ENCODE measurements at places on chromosomes 1 and 21. TPM values are rescaled to one million over a fixed set of nuclear protein-coding genes. Genes with fewer than 3 reads are reported as not detected.
A peak's percentile ranks its signal among the peaks of the same experiment; 100 is the strongest.

DNA sequence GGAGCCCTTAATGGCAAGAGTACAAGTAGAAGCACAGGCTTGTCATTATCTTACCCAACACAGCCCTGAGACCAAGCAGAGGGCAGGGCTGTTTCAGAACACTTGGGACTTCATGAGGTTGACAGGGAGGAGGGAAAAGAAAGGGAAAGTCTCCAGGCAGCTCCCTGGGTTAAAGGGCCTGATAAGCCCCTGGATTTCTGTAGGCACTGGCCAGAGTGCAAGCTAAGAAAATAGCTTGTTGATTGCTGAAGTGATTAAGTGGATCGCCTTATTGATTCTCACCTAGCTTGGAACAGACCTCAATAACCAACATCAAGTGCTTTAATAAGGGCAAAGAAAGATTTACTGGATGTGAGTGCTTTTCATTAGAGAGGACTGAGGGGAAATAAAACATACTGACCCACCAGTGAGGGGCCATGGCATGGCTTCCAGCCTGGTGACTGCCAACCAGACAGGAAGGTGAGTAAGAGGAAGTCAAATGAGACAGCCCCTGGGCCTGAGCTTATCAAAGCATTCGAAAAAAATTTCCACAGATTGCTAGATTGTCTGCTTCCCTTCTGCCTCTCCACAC lies 121.4 kb upstream of the NFIA start:
- no peak for DNase-seq

DNA sequence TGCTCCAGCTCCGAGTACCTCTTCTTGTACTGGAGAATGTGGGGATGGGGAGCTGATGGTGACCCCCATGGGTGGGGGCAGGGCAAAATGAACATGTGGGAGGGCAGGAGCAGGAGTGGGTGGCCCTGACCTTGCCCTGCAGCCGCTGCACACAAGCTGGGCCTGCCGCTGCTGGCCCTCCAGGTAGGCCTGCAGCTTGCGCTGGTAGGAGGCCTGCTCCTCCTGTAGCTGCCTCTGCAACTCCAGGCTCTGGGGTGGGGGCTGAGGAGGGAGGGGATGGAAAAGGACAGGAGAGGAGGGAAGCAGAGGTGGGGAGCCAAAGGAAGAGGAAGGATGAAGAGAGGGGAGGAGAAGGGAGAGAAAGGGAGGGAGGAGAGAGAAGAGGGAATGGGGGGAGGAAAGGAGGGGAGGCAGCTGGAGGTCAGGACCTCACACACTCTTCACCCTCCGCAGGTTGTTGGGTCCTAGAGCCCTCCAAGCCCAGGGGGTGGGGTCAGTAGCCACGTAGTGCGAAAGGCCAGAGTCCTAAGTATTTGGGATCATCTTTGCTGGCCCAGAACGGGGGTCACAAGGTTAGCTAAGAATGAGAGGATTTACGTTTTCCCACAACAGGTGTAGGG lies 22.9 kb downstream of the RNU1-1 start:
- no peak for DNase-seq

GRCh38 chr1:153359241-153359640 lies 1.6 kb downstream of the S100A9 start:
- DNase-seq: no peak

DNA sequence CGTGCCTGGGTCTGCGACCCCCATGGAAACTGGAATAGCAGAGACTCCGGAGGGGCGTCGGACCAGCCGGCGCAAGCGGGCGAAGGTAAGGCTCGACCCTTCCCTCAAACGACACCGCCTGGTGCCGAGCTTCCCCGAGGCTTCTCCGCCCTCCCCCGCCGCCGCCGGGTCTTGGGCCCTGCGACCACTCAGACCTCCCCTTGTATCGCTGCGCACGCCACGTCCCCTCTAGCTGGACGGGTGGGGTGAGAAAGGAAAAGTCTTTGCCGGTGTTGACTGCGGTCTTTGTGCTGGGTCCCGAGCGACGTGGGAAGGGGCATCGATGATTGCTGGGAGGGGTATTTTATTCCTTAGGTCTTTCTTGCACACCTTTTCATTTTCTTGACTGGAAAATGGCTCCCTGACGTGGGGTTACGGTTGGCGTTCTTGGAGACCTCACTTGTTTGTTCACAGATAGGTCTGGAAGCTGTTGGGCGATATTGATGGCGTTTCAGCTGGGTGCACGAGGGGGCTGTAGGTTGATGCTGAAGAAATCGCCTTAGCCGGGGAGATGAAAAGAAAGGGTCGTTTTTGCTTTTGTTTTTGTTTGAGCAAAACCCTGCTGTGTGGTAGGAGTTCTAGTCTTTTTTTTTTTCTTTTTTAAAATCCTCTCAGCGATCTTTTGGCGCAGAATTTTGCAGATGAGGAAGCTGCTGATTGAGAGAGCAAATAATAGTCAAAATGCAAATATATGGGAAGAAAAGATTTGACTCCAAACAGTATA lies 776 bp downstream of the KDM1A start:
- peak; percentile 56 for DNase-seq

- DNase-seq: no peak
Measured at GRCh38 chr1:205454903-205455335, 926 bp downstream of the BLACAT1 start.

- peak; percentile 53 for DNase-seq
Measured at GRCh38 chr1:115090540-115090939, 1.2 kb upstream of the TSPAN2 start.

GRCh38 chr1:10564063-10564462 lies 89.3 kb downstream of the PEX14 start:
- no peak for DNase-seq

DNA sequence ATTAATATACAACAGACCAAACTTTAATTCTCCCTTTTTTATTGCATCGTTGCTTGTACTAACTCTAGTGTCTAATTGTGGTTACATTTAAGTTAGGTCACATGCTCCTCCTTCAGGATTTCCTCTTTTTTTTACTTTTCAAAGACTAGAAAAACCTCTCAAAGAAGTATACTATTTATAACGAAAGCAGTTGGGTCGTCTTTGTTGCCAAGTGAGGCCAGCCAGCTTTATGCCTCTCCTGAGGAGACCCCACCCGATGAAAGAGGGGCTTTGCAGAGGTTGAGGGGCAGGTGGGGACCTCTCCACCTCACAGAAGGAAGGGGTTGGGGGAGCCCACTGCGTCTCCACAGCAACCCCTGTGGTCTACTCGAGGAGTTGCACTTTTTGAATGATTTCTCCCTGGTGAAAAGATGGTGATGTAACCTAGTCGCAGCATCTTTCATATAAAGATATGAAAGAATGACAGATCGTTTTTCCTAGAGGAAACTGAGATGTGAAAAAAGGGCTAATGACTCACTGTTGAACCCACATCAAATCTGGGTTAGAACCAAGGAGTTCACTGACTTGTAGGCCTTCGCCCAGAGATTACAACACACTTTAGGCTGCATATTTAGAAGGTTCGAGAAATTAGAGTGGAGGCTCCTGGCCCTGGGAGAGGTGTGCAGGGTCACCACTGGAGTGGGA lies 6.4 kb downstream of the TGFB2 start:
- no peak for DNase-seq

DNA sequence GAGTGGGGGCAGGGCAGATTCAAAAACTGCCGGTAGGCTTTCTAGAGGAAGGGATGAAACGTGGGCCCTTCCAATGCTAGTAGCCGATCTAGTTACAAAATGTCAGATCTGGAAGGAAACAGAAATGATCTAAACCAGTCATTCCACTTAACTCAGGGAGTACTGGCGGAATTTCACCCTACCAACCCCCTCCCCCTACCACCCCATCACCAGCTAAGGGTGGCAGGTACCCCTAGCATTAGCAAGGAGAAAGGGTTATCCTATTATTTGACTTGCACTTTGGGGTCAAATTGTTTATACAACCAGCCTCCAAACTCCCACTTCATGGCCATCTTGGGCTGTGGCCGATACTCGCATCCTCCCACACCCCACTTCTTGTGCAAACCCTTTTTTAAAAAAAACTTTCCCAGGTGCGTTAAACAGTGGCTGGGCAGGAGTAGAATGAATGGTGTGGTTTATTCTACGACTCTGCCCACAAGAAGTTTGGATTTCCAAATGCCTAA lies 644 bp upstream of the MRPL24 start:
- no peak for DNase-seq

DNA sequence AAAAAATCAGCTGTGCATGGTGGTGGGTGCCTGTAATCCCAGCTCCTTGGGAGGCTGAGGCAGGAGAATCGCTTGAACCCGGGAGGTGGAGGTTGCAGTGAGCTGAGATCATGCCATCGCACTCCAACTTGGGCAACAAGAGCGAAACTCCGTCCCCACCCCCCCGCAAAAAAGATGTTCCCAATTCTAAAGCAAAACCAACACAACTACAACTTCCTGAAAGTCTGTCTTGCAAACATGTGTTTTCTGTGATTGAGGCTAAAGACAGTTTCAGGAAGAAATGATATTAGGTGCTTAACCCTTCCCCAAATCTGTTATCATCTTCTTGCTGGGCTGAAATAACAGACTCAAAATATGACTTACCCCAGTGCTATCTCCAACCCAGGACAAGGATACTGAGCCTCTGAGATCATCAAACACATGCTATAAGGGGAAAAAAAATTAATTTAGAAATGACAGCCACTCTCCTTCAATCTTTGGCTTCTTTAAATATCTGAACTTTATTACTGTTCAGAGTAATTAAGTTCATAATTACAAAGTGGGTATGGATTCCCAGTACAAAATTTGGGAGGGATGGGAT lies 28.5 kb downstream of the SORT1 start:
- no peak for DNase-seq

DNA sequence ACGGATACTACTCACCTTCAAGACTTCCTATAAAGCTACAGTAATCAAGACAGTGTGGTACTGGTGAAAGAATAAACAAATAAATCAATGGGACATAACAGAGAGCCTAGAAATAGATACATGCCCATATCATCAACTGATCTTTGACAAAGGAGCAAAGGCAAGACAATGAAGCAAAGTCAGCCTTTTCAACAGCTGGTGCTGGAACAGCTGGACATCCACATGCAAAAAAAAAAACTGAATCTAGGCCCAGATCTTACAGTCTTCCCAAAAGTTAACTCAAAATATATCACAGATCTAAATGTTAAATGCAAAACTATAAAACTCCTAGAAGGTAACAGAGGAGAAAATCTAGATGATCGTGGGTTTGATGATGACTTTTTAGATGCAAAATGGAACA lies 170.3 kb downstream of the MIS18A start:
- no peak for DNase-seq

- DNase-seq: peak; percentile 81
Measured at GRCh38 chr1:8259498-8260290, 58.2 kb upstream of the SLC45A1 start.

DNA sequence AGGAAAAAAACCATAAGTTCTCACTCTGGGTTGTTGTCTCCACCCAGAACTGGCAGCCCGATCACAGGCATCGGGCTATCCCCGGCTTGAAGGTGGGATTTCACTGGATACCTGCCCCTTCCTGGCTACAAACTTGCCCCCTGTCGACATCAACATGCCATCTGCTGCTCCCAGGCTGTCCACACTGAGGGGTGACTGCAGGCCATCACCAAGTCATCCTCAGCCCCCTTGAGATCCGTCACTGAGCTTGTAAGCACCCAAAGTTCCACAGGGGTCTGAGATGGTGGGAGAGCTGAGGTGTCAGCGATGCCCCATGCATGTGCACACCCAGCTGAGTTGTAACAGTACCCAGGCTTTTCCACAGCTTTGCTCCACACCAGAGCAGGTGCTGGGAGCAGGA lies 211.0 kb downstream of the AMY1C start:
- DNase-seq: no peak

GRCh38 chr1:9822897-9823692 lies 670 bp downstream of the CLSTN1 start:
- no peak for DNase-seq

GRCh38 chr1:94300731-94301130 lies 63.3 kb upstream of the ARHGAP29 start:
- DNase-seq: no peak

GRCh38 chr1:21234779-21235178 lies 55.5 kb downstream of the ECE1 start:
- DNase-seq: no peak

DNA sequence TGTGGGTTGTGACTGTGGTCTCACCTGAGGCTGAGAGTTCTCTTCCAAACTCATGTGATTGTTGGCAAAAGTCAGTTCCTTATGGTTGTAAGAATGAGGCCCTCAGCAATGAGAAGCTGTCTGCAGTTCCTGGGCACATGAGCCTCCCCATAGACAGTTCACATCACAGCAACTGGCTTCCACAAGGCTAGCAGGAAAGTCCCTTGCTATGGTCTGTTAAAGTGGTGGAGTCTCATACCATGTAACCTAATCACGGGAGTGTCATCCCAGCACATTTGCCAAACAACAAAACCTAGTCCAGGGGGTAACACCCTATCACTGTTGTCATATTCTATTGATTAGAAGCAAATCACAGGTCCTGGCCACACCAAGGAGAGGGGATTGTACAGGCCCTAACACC lies 163.8 kb downstream of the BACH1 start:
- no peak for DNase-seq

The SGIP1 gene
- total RNA-seq: 0.41 TPM

The RXFP4 gene
- not detected for total RNA-seq

The S100A3 gene
- 0.31 TPM for total RNA-seq

The CCDC185 gene
- not detected for total RNA-seq

The SLC16A4 gene
- 17.4 TPM for total RNA-seq
